Stimulated activated CD4-positive, alpha-beta T cell treated with anti-CD3 and anti-CD28 coated beads, Interleukin-12 subunit alpha, Interleukin-12 subunit beta, amount 100 ng/mL, for 4 hours (primary cell): ENCODE measurements at places on chromosomes 1 and 21.

DNA sequence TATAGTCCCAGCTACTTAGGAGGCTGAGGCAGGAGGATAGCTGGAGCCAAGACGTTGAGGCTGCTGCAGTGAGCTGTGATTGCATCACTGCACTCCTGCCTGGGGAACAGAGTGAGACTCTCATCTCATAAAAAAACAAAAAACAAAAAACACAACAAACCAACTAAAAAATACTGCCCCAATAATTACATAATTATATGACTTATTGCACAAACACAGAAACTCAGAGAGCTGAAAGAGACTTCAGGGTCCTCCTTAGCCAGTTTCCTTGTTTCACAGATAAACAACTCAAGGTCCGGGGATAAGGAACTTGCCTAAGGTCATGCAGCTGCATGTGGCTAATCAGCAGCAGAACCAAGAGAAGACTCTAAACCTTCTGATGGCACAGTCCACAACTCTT lies 11.9 kb downstream of the EXTL2 start:
- no peak for DNase-seq

GRCh38 chr1:70051926-70052325 lies 153.5 kb downstream of the LRRC40 start:
- DNase-seq: no peak

DNA sequence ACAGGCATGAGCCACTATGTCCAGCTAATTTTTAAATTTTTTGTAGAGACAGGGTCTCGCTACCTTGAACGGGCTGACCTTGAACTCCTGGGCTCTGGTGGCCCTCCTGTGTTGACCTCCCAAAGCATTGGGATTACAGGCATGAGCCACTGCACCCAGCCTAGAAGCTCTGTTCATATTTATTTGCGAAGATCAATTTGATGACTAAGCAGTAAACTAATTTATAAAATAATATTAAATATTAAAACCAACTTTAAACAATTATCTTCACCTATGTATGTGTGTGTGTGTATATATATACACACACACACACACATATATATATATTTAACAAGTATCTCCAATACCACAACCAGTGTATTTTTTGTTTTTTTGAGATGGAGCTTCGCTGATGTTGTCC lies 4.4 kb downstream of the NADK start:
- no peak for DNase-seq

GRCh38 chr1:81832573-81832972 lies 31.8 kb downstream of the ADGRL2 start:
- no peak for DNase-seq

- no peak for DNase-seq
These were observed 23.5 kb upstream of the TSPEAR start for GRCh38 chr21:44734841-44735240.

DNA sequence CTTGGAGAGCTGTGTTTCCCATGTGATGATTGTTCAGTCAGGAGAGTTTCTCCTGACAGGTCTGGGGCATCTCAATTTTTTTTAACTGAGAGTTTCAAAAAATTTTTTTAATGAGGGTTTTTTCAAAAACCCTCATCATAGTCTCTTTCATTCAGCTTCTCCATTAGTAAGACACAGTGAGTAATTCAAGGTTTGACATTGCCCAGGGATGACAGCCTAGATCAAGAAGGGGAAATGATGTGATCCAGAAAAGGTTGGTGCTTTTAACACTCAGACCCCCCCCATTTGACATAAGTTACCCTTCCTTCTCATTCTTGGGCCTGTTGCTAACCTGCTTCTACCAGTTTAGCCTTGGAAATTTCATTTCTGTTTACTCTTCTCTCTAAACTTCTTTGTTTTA lies 189.4 kb upstream of the HOOK1 start:
- DNase-seq: no peak

DNA sequence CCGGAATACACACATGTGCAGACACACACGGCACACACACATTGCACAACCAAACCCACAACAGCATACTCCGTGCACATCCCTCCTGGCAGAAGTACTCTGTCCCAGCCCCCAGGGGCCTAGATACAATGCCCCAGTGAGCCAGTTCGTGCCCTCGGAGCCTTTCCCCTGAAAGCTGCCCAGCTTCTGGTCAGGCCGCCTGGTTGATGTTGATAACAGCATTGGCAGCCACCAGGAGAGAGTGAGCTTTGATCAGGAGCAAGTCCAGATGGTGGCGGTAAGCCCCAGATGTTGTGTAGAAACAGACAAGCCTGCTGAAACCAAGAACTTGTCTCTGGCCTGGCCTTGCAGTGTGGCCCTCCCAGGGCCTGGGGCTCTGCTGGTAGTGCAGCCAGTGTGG lies 109.1 kb downstream of the GRIK3 start:
- no peak for DNase-seq

DNA sequence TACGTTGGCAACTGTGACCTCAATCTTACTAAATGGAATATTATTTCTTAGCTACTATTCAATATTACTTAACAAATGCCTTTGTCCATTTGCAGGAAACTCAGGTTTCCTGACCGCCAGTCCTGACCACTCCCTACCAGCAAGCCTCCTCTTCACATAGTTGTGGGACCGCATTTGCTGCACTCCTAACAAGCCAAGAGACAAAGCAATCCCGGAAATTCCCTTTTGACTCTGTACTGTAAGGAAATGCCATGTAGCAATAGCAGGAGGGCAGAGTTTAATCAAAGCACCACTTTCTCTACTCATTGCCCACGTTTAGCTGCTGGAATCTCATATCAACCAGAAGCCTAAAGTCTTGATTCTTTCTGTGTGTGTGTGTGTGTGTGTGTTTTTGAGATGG lies 28.1 kb upstream of the ACBD6 start:
- DNase-seq: no peak
